RWPE2 (cell line): ENCODE measurements at places on chromosomes 5 and 9.

DNA sequence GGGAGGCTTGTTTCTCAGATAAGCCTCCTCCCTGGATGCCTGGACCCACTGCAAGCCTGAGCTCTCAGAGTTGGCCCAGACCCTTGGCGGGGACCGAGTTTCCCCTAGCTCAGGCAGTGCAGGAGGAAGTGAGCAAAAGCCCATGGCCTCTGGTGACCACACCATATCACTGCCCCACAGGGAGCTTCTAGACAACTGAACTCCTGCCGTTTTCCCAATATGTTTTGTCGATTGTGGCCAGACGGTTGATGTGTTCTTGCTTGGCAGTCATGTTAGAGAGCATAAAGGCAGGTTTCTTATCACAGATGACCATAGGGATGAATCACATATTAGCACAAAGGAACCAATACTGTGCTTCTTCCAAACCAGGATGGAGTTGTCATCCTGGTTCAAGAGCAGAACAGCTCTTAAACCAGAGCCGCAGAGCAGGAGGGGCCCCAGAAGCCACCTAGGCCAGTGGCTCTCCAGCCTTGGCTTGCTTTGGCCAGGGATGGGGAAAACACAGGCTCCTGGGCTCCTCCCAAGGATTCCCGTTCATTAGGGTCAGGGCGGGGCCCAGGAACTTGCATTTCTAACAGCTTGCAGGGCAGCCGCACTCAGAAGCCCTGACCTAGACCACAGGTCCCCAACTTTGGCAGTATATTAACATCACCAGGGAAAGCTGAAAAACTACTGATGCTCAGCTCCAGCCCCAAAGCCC lies 113.1 kb upstream of the TBC1D2 start:
- no peaks in the 10 kb centered on the region for H3K4me1 ChIP-seq
- H3K36me3 ChIP-seq: no peaks in the 10 kb centered on the region
- H3K27ac ChIP-seq: no peak overlapping the region
- H3K4me3 ChIP-seq: no peak overlapping the region
- DNase-seq: no peak
- H3K27me3 ChIP-seq: no peaks in the 10 kb centered on the region

DNA sequence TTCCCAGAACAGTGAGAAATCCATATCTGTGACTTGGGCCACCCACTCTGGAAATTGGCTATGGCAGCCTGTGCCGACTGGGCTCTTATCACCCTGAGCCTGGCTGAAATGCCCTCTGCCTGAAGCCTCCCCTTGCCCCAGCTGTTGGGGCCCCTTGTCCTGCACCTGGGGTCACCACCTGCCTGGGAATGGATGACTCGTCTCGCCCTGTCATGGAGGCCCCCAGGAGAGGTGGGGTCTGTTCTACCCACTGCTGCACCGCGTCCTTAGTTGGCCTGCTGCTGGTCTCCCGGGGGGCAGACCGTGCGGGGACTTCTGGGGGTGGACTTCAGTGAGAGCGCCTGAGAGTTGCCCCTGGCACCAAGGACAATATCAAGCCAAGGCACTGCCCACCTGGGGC lies 46.6 kb upstream of the COL5A1 start:
- no peak overlapping the region for H3K4me3 ChIP-seq
- no peaks in the 10 kb centered on the region for H3K27me3 ChIP-seq
- no peak for DNase-seq
- H3K27ac ChIP-seq: no peak overlapping the region

- no peak overlapping the region for H3K4me3 ChIP-seq
- no peak for DNase-seq
- no peaks in the 10 kb centered on the region for H3K36me3 ChIP-seq
- no peaks in the 10 kb centered on the region for H3K27me3 ChIP-seq
These were observed 122.1 kb downstream of the WNK2 start for GRCh38 chr9:93306081-93306480.

DNA sequence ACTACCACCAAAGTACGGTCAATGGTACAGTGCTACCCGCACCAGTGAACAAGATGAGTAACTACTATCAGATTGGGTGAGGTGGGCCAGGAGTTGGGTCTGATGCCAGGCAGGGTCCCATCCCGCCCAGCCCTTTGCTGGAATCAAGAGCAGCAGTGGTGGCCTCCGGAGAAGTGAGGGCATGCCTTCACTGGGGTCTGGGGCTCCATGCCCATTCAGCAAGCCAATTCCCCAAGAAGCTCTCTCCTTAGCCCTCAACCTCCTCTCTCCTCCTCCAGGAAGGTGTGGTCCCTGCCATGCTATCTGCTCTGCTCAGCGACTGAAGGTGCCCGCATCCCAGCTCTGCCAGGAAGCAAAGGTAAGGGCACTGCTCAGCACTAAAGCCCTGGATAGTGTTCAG lies 62.7 kb upstream of the CPLX2 start:
- peaks cover 19% of the 10 kb centered on the region for H3K4me1 ChIP-seq
- H3K27me3 ChIP-seq: no peaks in the 10 kb centered on the region
- no peaks in the 10 kb centered on the region for H3K36me3 ChIP-seq
- H3K27ac ChIP-seq: peak overlapping the region; percentile 84
- DNase-seq: peak; percentile 34

DNA sequence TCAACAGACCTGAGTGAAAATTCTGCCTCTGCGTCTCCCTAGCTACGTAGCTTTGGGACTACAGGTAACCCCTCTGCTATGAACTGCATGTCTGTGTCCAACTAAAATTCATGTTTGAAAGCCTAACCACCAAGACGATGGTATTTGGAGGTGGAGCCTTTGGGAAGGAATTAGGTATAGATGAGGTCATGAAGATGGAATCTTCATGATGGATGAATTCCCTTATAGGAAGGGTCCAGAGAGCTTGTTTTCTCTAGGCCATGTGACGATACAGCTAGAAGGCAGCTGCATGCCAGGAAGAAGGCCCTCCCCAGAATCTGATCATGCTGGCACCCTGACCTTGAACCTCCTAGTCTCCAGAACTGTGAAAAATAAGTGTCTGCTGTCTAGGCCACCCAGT lies 296.4 kb downstream of the SLIT3 start:
- no peaks in the 10 kb centered on the region for H3K27me3 ChIP-seq
- H3K4me3 ChIP-seq: no peak overlapping the region
- H3K36me3 ChIP-seq: no peaks in the 10 kb centered on the region
- H3K27ac ChIP-seq: no peak overlapping the region
- peaks cover 13% of the 10 kb centered on the region for H3K4me1 ChIP-seq

DNA sequence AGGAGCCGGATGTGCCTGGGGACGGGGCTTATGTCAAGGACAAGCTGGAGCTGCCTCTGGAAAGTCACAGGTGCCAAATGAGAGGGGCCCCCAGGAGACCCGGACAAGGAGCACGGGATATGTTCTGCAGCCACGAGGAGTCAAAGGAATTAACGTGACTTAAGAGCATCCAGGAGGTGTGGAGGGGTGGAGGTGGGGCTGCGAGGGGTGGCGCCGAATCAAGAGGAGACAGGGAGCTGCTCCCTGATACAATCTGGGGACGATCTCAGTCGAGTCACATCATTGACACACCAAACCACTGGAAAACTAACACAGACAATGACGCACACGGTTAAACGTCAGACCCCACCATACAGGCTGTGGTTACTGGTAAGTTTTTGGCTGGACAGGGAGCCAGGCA lies 10.4 kb downstream of the CCDC127 start:
- no peak overlapping the region for H3K27ac ChIP-seq
- H3K27me3 ChIP-seq: no peaks in the 10 kb centered on the region
- no peak for DNase-seq

- peaks cover 49% of the 10 kb centered on the region for H3K4me1 ChIP-seq
- no peaks in the 10 kb centered on the region for H3K27me3 ChIP-seq
- peak overlapping the region; percentile 96 for H3K4me3 ChIP-seq
- H3K27ac ChIP-seq: peak overlapping the region; percentile 79
These were observed 3.5 kb downstream of the SHB start for GRCh38 chr9:38065369-38066075.

GRCh38 chr5:43773478-43773844 lies 170.5 kb downstream of the NNT start:
- DNase-seq: no peak
- H3K4me3 ChIP-seq: no peak overlapping the region
- H3K27me3 ChIP-seq: no peaks in the 10 kb centered on the region
- H3K4me1 ChIP-seq: peaks cover 33% of the 10 kb centered on the region
- H3K27ac ChIP-seq: peak overlapping the region; percentile 98

- H3K4me1 ChIP-seq: no peaks in the 10 kb centered on the region
- DNase-seq: no peak
- no peaks in the 10 kb centered on the region for H3K36me3 ChIP-seq
- no peaks in the 10 kb centered on the region for H3K27me3 ChIP-seq
These were observed 210.0 kb downstream of the MPDZ start for GRCh38 chr9:13069498-13069897.

- H3K27me3 ChIP-seq: no peaks in the 10 kb centered on the region
- H3K36me3 ChIP-seq: no peaks in the 10 kb centered on the region
- no peak for DNase-seq
- H3K4me3 ChIP-seq: no peak overlapping the region
These were observed 13.1 kb upstream of the PTGER4 start for GRCh38 chr5:40666657-40667056.

DNA sequence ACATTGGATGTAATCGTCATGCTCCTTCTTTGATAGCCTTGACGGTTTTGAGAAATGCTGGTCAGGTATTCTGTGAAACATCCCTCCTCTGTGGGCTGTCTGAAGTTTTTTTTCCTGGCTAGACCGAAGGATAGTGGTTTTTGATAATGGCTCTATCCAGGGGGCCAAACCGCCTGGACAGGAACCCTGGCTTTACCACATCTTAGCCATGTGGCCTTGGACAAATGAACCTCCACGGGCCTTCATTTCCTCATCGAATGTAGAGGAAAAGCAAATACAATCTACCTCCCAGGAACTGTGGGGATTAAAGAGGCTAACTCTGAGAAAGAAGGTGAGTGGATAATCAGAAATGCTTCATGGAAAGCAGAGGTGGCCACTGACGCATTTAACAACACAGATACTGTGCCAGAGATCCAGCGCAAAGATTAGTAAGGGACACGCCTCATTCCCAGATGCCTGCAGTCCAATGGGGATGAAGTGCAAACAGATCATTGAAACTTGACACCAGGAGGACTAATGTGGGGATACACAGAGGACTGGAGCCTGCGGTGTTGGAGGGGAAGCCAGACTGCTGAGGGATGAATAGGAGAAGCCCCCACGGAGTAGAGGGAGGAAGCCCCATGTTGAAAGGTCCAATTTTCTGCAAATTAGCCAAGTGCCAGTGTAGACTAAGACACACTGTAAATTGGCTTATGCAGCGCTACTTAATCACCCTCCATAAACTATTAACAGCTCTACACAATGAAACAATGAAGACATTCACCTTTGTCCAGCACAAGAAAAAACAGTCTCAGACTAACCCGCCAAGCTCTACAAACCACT lies 41.6 kb downstream of the MYO10 start:
- H3K36me3 ChIP-seq: no peaks in the 10 kb centered on the region
- H3K27ac ChIP-seq: peak overlapping the region; percentile 63
- H3K4me3 ChIP-seq: no peak overlapping the region
- no peaks in the 10 kb centered on the region for H3K27me3 ChIP-seq

DNA sequence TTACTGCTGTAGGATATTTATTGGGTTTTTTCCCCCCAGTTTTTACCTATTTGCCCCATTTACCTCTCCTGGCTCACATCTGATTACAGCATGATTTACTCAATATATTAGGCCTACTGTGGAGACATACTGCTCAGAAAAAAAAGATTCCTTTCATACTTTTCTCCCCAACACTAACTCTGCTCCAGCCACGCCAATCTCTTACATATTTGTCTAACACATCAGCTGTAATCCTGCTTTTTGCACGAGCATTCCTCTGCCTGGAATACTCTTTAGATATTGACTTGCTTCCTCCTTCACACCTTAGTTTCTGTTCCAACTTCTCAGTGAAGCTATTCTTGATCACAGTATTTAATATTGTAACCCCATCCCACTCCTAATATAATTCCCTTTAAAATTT lies 158.1 kb upstream of the VCAN start:
- no peak overlapping the region for H3K27ac ChIP-seq
- H3K36me3 ChIP-seq: no peaks in the 10 kb centered on the region
- DNase-seq: no peak
- H3K4me1 ChIP-seq: no peaks in the 10 kb centered on the region
- H3K27me3 ChIP-seq: no peaks in the 10 kb centered on the region
- H3K4me3 ChIP-seq: no peak overlapping the region

DNA sequence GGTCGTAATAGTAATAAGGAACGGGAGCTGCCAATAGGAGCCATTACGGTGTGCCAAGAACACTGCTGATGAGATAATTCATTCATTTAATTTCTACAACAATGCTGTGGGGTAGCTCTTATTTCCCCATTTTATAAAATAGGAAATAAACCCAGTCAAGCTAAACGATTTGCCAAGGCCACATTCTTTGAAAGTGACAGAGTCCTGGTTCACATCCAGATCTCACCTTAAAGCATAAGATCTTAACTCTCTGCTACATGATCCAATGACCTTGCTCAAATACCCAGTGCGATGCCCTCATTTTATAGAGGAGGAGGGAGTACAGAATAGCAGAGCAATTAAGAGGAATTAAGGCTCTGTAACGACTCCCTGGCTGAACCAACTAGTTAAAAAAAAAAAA lies 5.0 kb downstream of the PDE6A start:
- peaks cover 72% of the 10 kb centered on the region for H3K4me1 ChIP-seq
- no peaks in the 10 kb centered on the region for H3K27me3 ChIP-seq
- no peaks in the 10 kb centered on the region for H3K36me3 ChIP-seq
- DNase-seq: no peak

DNA sequence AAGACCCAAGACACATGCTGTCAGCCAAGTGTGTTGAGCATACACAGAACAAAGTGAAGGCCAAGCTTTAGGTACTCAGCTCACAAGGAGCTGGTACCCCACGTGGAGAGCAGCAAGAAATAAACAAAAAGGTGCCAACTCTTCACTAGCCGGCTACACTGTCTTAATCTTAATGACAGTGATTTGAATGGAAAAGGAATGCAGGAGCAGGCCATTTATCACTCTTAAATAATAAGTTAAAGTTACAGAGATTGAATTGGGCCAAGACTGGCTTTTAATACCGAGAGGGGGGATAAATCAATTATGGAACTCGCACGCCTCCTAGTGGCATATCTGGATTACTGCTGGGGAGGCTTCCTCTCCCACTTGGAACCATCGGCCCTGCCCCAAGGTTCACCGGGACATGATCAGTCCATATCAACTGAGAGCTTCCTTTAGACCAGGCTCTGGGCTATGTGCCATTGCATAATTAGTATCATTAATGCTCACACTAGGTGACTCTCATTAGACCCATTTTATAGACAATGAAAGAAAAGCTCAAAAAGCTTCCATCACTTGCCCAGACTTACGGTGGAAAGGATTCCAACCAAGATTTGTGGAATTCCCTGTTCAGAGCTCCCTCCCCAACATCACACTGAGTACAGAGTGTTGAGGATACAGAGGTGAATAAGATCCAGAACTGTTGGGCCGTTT lies 94.0 kb downstream of the ACTL7B start:
- no peaks in the 10 kb centered on the region for H3K36me3 ChIP-seq
- no peak overlapping the region for H3K27ac ChIP-seq
- H3K4me1 ChIP-seq: no peaks in the 10 kb centered on the region
- DNase-seq: no peak
- H3K27me3 ChIP-seq: no peaks in the 10 kb centered on the region

- H3K27me3 ChIP-seq: no peaks in the 10 kb centered on the region
- H3K4me3 ChIP-seq: no peak overlapping the region
- no peaks in the 10 kb centered on the region for H3K4me1 ChIP-seq
- DNase-seq: no peak
- no peaks in the 10 kb centered on the region for H3K36me3 ChIP-seq
These were observed 73.1 kb downstream of the RPS23 start for GRCh38 chr5:82205005-82205404.

GRCh38 chr5:133405275-133406034 lies 206.9 kb downstream of the FSTL4 start:
- H3K36me3 ChIP-seq: no peaks in the 10 kb centered on the region
- DNase-seq: no peak
- H3K4me3 ChIP-seq: no peak overlapping the region
- no peaks in the 10 kb centered on the region for H3K4me1 ChIP-seq
- H3K27ac ChIP-seq: no peak overlapping the region
